ENCODE measurements at places on chromosomes 12 and 14.
A peak's percentile ranks its signal among the peaks of the same experiment; 100 is the strongest.

DNA sequence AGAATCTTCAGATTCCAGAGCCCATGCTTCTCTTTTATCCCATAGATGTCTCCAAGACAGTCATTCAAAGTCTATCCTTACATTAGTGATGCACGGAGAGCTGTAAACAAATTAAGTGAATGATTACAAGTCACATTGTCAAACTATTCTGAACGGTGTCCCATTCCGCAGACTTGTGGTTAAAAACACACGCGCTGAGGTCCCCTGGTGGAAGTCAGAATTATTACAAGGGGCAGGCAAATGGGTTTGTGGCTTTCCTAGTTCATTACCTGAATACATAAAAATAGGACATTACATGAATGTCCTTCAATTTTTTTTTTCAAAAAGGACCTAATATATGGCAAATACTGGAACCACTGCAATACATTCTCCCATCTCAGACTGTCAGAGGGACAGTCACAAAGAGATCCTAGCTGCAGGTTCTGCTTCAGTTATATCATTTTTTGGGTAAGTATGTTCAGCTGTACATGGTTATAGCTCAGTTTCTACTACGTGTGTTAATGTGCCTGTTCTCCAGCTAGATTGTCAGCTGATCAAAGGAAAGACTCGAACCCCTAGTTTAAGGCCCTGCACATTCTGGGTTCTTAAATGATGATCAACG lies 53.1 kb upstream of the STON2 start:
- peak; percentile 38 for DNase-seq

- DNase-seq: no peak
Observed at GRCh38 chr14:102537981-102538601, 28.5 kb upstream of the ANKRD9 start.

DNA sequence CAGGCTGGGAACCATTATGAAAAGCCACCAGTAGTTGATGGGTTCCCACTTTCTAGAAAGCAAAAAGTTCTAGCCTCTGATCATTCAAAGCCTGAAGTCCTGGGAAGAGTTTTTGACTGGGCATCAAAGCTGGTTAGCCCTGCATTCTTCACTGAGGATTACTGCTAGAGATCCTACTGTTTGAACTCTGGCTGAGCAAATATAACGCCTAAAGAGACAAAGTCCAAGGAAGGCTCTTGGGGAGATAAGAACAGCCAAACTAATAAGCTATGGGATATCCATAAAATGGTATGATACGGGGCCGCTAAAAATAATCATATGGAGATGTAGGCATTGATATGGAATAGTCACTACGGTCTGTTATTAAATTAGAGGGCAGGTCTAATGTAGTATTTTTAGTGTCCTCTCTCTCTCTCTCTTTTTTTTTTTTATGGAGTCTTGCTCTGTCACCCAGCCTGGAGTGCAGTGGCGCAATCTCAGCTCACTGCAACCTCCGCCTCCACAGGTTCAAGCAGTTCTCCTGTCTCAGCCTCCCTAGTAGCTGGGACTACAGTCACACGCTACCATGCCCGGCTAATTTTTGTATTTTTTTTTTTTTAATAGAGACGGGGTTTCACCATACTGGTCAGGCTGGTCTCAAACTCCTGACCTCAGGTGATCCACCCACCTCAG lies 35.5 kb downstream of the PLXNC1 start:
- DNase-seq: no peak

DNA sequence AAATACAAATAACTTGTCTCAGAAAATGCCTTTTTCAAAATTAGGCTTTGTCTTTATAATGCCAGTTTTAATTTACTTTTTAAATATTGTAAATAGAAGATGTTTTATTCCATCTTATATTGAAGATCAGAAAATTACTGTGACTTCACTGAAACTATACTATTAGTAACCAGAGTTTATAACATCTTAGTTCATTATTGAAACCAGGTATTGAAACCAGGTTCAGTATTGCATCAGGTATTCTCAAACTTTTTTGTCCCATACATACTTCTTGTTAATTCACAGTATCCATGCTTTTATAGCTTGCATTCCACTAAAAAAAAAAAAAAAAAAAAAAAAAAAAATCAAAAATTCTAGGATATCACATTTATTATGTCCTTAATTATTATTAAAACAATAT lies 227.5 kb downstream of the GXYLT1 start:
- DNase-seq: no peak

DNA sequence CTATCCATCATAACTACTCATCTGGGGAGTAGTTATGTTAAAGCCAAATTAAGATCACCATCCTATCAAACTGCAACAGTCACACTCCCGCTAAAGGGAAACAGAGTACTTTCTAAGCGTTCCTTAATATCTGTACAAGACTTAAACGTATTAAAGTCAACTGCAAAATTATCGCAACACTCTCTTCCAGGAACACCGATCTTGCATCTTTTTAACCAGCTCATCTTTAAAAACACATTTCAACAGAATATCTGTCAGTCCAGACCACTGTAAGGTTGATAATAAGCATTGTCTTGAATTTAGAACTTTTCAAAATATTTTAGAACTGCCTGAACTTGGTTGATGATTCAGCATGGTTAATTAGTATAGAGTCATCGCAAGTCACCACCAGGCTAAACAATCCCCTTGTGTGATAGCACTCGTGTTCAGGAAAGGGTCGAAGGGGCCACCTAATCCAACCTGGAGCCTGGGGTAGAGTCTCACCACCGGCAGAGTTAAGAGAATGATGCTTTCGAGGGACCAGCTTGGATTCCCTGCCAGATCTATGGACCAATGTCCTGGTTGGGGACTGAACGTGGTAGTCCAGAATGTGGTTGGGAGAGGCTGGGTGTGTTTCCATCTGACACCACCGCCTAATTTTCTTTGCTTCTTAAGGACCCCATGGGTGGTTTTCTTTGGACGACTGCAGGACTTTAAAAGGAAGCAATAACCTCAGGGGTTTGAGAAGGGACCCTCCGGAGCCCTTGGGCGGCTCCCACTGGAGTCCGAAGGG lies 890 bp downstream of the SPTLC2 start:
- DNase-seq: peak; percentile 9

DNA sequence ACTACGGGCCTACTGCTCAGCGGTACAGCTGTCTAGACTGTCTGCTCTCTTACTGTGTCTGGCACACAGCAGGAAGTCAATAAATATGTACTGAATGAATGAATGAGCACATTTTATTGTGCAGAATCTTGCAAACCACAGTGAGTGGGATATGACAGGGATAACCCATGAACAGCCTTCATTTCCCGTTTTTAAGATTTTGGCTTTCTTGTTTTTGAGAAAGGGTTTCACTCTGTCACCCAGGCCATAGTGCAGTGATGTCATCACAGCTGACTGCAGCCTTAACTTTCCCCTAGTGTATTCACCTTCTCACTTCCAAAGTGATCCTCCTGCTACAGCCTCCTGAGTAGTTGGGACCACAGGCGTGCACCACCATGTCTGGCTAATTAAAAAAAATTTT lies 203.1 kb downstream of the AEBP2 start:
- no peak for DNase-seq

GRCh38 chr12:48165089-48165981 lies 8.0 kb upstream of the ASB8 start:
- peak; percentile 62 for DNase-seq

DNA sequence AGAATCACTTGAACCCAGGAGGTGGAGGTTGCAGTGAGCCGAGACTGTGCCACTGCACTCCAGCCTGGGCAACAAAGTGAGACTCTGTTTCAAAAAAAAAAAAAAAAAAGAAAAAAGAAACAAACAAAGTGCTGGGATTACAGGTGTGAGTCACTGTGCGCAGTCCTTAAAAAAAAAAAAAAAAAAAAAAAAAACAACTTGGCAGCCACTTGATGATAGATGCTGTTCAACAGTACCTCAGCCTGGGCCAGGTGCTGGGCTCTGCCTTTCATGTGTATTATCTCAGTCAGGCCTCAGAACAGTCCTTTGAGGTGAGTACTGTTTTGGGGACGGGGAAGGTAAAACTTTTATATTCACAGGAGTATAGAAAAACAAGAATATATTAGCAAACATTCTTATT lies 9.6 kb downstream of the ACADS start:
- no peak for DNase-seq

DNA sequence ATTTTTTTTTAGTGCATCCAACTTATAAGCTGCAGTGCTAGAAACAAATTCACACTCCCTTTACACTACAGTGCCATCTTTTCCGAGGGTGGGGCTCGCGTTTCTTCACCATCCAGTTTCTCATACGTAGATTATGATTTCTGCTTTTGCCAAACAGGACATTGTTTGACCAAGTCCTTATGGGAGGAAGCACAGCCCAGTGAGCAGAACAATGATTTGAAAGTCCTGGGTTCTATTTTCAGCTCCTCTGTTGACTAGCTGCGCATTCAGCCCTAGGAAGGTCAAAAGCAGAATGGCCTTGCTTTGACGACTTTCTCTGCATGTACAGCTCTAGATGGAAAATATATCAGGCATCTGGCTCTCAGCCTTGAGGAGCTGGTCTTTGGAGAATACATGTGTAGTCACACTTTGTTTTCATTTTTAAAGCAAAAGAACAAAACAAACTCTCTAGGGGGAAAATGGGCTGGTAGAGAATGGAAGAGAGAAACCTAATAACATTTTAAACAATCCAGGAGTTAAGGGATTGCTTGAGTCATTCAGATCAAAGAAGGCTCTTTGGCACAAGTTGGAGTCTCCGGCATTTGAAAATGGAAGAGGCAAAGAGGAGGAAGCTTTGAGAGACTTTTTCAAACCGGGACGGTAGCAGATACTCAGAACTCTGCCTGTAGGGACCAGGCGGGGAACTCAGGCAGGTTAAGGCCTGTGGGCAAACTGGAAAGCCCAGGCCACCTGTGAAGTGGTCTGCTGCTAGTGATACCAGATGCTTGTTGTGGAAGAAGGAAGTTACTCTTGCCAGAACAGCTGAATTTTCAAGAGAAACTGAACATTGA lies 257.3 kb upstream of the PLEKHG7 start:
- DNase-seq: no peak

- DNase-seq: no peak
Observed at GRCh38 chr12:64752032-64752431, 7.2 kb downstream of the GNS start.

- no peak for DNase-seq
Observed at GRCh38 chr12:130212384-130212989, 50.2 kb downstream of the FZD10 start.

GRCh38 chr14:51967521-51967920 lies 21.8 kb upstream of the RTRAF start:
- no peak for DNase-seq

- no peak for DNase-seq
Observed at GRCh38 chr14:36580141-36580855, 2.1 kb downstream of the NKX2-8 start.

DNA sequence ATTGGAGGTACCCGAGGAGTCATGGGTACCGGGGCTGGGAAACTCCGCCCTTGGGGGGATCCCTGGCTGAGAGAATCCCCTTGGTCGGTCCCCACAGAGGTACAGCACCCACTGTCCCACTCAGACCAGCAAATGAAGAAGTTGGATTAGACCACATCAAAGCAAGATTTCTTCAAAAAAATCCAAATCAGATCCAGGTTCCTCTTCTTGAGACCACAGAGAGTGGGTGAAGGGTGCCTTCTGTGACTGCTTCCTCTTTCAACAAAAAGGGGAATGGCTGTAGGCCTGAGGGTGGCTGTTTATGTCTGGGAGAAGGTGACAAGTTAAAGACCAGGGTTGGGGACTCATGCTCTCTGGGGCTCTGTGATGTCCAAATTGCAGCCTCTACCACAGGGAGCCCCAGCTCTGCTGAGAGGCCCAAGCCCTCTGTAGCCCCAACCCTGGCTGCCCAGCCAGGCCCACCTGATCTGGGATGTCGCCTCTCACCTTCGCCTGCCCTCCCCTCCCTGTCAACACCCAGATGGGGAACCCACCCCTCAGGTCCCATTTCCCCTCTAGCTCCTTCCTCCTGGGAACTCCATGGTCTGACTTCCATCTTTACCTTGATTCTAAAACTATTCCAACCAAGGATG lies 50.9 kb downstream of the ZFP36L1 start:
- DNase-seq: no peak

DNA sequence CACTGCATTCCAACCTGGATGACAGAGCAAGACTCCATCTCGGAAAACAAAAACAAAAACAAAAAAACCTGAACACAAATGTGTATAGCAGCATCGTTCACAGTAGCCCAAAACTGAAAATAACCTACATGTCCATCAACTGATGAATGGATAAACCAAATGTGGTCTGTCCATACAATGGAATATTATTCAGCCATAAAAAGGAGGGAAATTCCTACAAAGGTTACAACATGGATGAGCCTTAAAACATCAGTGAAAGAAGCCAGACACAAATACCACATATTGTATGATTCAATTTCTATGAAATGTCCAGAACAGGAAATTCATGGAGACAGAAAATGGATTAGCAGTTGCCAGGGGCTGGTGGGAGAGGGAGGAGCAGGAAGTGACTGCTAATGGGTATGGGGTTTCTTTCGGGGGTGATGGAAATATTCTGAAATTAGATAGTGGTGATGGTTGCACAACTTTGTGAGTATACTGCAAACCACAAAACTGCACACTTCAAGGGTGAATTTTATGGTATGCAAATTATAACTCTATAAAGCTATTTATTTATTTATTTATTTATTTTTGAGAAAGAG lies 4.0 kb downstream of the MYL2 start:
- no peak for DNase-seq

GRCh38 chr12:130514149-130514551 lies 176.5 kb downstream of the PIWIL1 start:
- no peak for DNase-seq

DNA sequence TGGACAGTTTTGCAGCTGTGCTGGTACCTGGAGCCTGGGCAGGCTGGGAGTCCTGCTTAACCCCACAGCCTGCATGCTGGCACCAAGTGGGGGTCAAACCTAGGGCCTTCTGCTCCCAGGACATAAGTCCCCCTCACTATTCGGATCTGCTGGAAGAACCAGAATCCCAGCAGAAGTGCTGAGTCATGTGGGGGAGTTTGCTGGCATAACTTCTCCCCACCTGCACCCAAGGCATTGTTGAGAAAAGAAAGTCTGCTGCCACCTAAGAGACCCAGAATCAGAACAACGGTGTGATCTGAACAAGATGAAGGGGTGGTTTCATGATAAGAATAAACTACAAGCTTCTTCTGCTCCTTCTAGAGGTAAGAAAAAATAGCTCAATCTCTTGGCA lies 102.7 kb downstream of the RBM19 start:
- DNase-seq: no peak

- no peak for DNase-seq
Observed at GRCh38 chr12:129101816-129102215, 248.5 kb downstream of the GLT1D1 start.

- DNase-seq: no peak
Observed at GRCh38 chr12:6226002-6226678, 25.9 kb downstream of the CD9 start.

DNA sequence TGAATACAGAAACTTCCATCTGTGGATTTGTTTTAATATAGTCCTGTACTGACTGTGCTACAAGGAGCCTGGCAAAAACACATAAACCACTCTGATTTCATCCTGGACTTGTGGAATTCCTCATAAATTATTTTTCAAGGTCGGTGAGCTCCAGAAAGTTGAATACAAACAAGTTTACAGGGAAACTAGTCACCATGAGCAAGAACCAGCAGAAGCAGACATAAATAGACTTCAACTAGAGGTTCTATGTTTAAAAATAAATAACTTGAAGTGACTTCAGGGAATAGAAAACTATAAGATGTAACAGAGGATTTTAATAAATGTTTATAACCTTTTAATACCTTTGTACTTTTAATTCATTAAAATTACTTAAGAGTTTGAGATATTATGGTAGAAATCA lies 63.5 kb downstream of the EFCAB11 start:
- no peak for DNase-seq

GRCh38 chr12:12586879-12587675 lies 24.4 kb upstream of the DUSP16 start:
- no peak for DNase-seq
